Dermis blood vessel endothelial cell (primary cell): ENCODE measurements at places on chromosomes 13 and 19. TPM values are rescaled to one million over a fixed set of nuclear protein-coding genes. Genes with fewer than 3 reads are reported as not detected.

SUCLA2 gene
- total RNA-seq: 39.1 and 54.9 TPM in 2 replicates

GPR183 gene
- total RNA-seq: 0.09 and 0.34 TPM in 2 replicates

FUT3 gene
- not detected in 2 replicates for total RNA-seq

RETN gene
- not detected in 2 replicates for total RNA-seq

KIR3DL2 gene
- total RNA-seq: not detected in 2 replicates

ZNF296 gene
- total RNA-seq: 0.17 and 0.51 TPM in 2 replicates

CLEC17A gene
- not detected in 2 replicates for total RNA-seq

CACNG8 gene
- 0.14 and 0.17 TPM in 2 replicates for total RNA-seq

OR7G1 gene
- total RNA-seq: not detected in 2 replicates

GNG7 gene
- total RNA-seq: 1.0 and 1.4 TPM in 2 replicates

ACP7 gene
- total RNA-seq: 0.19 TPM in 1 of 2 replicates, not detected in the other

ARID3A gene
- 9.0 and 9.7 TPM in 2 replicates for total RNA-seq

POU2F2 gene
- 0.17 and 0.56 TPM in 2 replicates for total RNA-seq

SPRED3 gene
- total RNA-seq: 0.51 and 1.0 TPM in 2 replicates

UBE2L5 gene
- 0.05 TPM in 1 of 2 replicates, not detected in the other for total RNA-seq

ZNF443 gene
- total RNA-seq: 6.2 and 9.5 TPM in 2 replicates

ZNF761 gene
- total RNA-seq: 13.4 and 14.2 TPM in 2 replicates

PSMC4 gene
- total RNA-seq: 95.3 and 145 TPM in 2 replicates

CYP2F1 gene
- not detected in 2 replicates for total RNA-seq

CYP2A7 gene
- total RNA-seq: not detected in 2 replicates

CLDN10 gene
- 0.88 and 1.2 TPM in 2 replicates for total RNA-seq

IGFL1 gene
- total RNA-seq: not detected in 2 replicates

GARIN5A gene
- total RNA-seq: 0.05 and 0.17 TPM in 2 replicates

ACTMAP gene
- total RNA-seq: 1.0 and 2.0 TPM in 2 replicates

CXCL17 gene
- not detected in 2 replicates for total RNA-seq

ASPDH gene
- not detected in 2 replicates for total RNA-seq

FOSB gene
- 0.65 and 23.8 TPM in 2 replicates for total RNA-seq

PRR36 gene
- total RNA-seq: not detected in 2 replicates

ZNF524 gene
- 12.3 and 14.8 TPM in 2 replicates for total RNA-seq

KLK8 gene
- not detected in 2 replicates for total RNA-seq

PTPRS gene
- total RNA-seq: 17.5 and 26.2 TPM in 2 replicates

TMEM238 gene
- 0.34 and 1.0 TPM in 2 replicates for total RNA-seq

ANGPTL8 gene
- total RNA-seq: not detected in 2 replicates

SELENOV gene
- not detected in 2 replicates for total RNA-seq

PSG7 gene
- not detected in 2 replicates for total RNA-seq

CCNA1 gene
- total RNA-seq: 0.17 and 1.5 TPM in 2 replicates

CD33 gene
- not detected in 2 replicates for total RNA-seq

COLGALT1 gene
- total RNA-seq: 105 and 106 TPM in 2 replicates

PGLYRP1 gene
- not detected in 2 replicates for total RNA-seq

ZNF43 gene
- total RNA-seq: 10.7 and 12.1 TPM in 2 replicates
